Upper lobe of right lung (tissue), 1 donor: ENCODE measurements at places on chromosomes 5 and 9. TPM values are rescaled to one million over a fixed set of nuclear protein-coding genes. Genes with fewer than 3 reads are reported as not detected.

Gene CLTA
- 163 TPM for total RNA-seq

GRCh38 chr9:131402738-131403492, 9.0 kb downstream of the PRRC2B start:
- DNase-seq, result peak; percentile 87

Gene BARHL1
- total RNA-seq, result not detected

Gene PCDHGA3
- total RNA-seq, result 1.7 TPM

Gene PCDHAC2
- 10.0 TPM for total RNA-seq

GRCh38 chr5:54062958-54063357, 247.4 kb downstream of the ARL15 start:
- no peak for DNase-seq

- DNase-seq, result no peak
Observed at GRCh38 chr5:170347022-170347567, 42.1 kb downstream of the KCNMB1 start.

Gene TNFSF8
- total RNA-seq, result 3.8 TPM

GRCh38 chr9:113231701-113232100, 10.4 kb downstream of the SLC31A1 start:
- DNase-seq, result no peak

DNA sequence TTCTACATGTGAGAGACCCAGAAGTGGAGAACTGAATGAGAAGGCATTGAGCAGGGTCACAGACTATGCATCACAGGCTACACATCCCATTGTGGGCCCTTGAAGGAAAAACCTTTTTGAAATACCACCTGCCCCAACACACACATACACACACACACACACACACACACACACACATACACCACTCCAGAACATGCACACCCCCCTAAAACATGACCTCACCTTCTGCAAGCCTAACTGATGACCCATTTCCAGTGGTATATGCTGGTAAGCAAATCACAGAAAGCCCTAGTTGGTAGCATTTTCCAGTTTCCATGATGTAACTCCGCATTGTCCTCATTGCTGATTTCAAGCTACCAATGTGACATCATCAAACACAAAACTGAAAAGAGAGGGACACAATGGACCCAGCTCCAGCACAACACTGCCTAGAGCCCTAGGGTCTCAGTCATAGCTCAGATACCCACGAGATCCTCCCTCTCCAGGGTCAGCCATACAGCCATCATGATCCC, 36.4 kb downstream of the THBS4 start:
- DNase-seq, result no peak

DNA sequence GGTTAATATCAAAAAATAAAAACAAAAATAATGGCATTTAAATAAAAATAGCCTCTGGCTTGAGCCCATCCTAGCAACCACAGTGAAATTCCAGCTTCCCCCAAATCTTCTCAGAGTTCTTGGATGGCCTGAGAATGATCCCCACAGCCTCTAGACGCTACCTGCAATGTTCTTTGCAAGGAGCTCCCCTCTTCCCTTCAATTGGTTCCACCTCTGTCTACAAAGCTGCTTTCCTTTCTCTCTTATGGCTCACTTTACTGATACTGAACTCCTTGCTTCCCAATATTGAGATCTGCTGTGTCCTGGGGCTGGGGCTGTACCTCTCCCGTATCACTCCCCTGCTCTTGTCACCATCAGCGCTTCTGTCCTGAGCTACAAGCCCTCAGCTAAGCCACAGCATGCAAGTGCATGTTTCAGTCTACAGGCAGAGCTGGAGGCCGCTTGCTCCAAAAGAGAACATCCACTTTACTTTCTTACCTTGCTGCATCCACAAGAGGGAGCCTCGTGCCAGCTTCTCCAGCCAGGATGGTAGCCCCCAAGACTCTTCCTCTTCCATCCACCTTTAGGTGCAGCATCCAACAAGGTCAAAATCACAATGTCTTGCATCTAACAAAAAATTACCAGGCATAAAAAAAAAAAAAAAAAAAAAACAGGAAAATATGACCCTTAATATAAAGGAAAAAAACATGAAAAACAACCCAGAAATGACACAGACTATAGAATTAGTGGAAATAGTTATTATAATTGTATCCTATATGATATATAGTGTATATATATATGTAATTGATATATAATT, 57.4 kb upstream of the PRSS3 start:
- DNase-seq, result no peak

- DNase-seq, result no peak
Observed at GRCh38 chr5:120512068-120512467, 48.0 kb downstream of the PRR16 start.

- DNase-seq, result no peak
Observed at GRCh38 chr5:158648631-158649030, 451.1 kb downstream of the EBF1 start.

Gene S1PR3
- total RNA-seq, result 10.2 TPM

DNA sequence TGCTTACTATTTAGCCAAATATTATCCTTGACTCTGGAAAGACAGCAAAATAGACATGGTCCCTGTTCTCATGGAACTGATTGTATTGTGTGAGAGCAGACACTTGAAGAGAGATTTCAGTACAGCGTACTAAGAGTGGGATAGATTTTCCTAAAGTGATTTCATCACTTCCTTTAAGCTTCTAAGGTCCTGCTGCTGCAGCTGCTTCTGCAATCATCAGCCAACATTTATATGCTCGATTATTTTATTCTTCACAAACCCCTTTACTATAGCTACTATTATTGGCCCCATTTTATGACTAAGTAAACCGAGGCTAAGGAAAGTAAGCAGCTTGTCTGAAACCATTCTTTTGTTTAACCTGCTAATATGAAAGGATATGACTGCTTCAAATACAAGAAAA, 137.7 kb downstream of the SPATA31D1 start:
- DNase-seq, result no peak

GRCh38 chr9:85414390-85414789, 327.4 kb downstream of the AGTPBP1 start:
- no peak for DNase-seq

Gene TEX48
- total RNA-seq, result not detected

Gene MED22
- total RNA-seq, result 25.8 TPM

Gene PRDM9
- not detected for total RNA-seq

DNA sequence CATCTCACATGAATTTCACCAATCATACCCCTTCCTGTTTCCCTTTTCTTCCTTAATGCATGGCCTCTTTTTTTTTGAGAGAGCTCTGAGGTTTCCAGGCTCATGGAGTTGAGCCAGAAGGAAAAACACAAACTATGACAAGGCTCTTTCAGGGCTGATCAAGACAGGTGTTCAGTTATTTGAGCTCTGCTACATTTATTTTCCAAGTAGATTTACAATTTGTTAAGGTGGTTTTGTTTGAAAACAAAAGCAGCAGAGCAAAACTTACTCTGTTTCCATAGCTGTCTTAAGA, 62.4 kb upstream of the IL7R start:
- DNase-seq, result no peak

Gene ROPN1L
- 1.9 TPM for total RNA-seq

GRCh38 chr5:5523066-5523505, 100.6 kb downstream of the ICE1 start:
- DNase-seq, result no peak

GRCh38 chr5:41191249-41191648, 22.1 kb downstream of the C6 start:
- DNase-seq, result no peak

GRCh38 chr9:14471041-14471440, 157.1 kb upstream of the NFIB start:
- no peak for DNase-seq
